Activated CD8-positive, alpha-beta memory T cell treated with anti-CD3 and anti-CD28 coated beads for 48 hours (primary cell): ENCODE measurements at places on chromosomes 7 and 10.

- no peak for DNase-seq
Measured at GRCh38 chr10:122632576-122632975, 67.1 kb downstream of the C10orf120 start.

- DNase-seq, result no peak
Measured at GRCh38 chr7:99340659-99341058, 15.0 kb downstream of the ARPC1A start.

- no peak for DNase-seq
Measured at GRCh38 chr10:78140066-78140630, 106.5 kb downstream of the RPS24 start.

GRCh38 chr7:85634951-85635350 lies 448.1 kb upstream of the SEMA3D start:
- DNase-seq, result no peak

GRCh38 chr7:2441430-2442058 lies 34.7 kb downstream of the GRIFIN start:
- DNase-seq, result no peak

GRCh38 chr10:34216348-34216945 lies 598.6 kb downstream of the PARD3 start:
- no peak for DNase-seq

GRCh38 chr7:114539575-114539974 lies 125.0 kb downstream of the FOXP2 start:
- DNase-seq, result no peak

DNA sequence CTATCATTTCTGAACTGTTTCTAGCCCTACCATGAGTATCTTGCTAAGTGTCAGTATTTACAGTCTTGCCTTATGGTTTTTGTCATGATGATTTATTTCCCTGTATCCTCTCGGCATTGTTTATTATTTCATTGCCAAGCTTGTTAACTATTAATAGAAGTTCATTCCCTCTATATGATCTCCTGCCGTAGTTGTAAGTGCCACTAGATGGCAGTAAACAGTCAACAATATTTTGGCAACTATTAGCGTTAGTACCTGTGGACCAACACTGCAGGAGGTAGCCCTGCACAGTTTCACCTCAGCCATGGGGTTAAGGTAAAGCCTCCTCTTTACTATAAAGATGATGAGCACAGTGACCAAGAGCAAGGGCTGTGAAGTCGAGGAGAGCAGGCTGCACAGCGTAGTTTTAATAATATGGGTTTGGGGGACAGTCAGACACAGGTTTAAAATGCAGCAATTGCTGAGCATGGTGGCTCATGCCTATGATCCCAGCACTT lies 26.1 kb upstream of the CCNJ start:
- no peak for DNase-seq

GRCh38 chr10:120719333-120719732 lies 131.8 kb upstream of the WDR11 start:
- no peak for DNase-seq

GRCh38 chr7:106060394-106060920 lies 51.7 kb downstream of the SYPL1 start:
- DNase-seq, result no peak

GRCh38 chr7:100040575-100040974 lies 9.0 kb upstream of the ZSCAN21 start:
- DNase-seq, result no peak

GRCh38 chr7:16880554-16880953 lies 1.2 kb downstream of the AGR3 start:
- DNase-seq, result no peak

GRCh38 chr7:128059143-128059988 lies 28.1 kb upstream of the LRRC4 start:
- no peak for DNase-seq

GRCh38 chr10:107616031-107616430 lies 451.5 kb upstream of the SORCS1 start:
- no peak for DNase-seq

- DNase-seq, result no peak
Measured at GRCh38 chr10:131134651-131135050, 176.9 kb downstream of the TCERG1L start.

DNA sequence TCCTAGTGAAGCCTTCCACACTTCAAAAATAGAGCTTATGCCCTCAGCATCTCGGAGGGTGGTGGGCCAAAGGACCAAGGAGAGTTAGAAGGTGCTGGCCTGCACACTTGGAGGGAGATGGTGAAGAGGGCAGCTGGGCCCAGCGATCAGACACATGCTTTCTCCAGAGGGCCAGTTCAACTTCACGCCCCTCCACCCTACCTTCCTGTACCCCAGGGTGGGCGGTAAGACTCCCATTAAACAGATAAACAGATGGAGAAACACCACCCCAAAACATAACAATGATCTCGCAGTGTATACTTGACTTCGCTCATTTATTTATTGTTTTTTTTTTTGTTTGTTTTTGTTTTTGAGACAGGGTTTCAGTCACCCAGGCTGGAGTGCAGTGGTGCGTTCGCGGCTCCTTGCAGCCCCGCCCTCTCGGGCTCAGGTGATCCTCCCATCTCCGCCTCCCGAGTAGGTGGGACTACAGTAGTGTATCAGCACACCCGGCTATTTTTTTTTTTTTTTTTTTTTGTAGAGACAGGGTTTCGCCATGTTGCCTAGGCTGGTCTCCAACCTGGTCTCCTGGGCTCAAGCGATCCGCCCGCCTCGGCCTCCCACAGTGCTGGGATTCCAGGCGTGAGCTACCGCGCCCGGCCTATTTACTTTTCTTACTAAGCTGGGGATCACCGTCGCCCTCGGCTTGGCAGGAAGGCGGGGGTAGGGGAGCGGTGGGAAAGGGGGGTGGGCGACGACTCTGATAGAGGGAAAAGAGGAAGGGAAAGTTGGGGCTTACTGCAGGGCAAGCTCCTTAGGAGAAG lies 1.8 kb downstream of the C10orf95 start:
- no peak for DNase-seq

DNA sequence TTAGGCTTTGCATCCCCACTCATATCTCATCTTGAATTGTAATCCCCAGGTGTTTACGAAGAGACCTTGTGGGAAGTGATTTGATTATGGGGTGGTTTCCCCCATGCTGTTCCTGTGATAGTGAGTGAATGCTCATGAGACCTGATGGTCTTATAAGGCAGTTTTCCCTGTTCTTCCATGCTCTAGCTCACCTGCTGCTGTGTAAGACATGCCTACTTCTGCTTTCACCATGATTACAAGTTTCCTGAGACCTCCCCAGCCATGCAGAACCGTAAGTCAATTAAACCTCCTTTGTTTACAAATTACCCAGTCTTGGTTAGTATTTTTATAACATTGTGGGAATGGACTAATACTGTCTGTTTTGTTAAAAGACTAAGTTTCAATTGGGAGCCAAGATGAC lies 35.3 kb upstream of the ZNF92 start:
- no peak for DNase-seq

DNA sequence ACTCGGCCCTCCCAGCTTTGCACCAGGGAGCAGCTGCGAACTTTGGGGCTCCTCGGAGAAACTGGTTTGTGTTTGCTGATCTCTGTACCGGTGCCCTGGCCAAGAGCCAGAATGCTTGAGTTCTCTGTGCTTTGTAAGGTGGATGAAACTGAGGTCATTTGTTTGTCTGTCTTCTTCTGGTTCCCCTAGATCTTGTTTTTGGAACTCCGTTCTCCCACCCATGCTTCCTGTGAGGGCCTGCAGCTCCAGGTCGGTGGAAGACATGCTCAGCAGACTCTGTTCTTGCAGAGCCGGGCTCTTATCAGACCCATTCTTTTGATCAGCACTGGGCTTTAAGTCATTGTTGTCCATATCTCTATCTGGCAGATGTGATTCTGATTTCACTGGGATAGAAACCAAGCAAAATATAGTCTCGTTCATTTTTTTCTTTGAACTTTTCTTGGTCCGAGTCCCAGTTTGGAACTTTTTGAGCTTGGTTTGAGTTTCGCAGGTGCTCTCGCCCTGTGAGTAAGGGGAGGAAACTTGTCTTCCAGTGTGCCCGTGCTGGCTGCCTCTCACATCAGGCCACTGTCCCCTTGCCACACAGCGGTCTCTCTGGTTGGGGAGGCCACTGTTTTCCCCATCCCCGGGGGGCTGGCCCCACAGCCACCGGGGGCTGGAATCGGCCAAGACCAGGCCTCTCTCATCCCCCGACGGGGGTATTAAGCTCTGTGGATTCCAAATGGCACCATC lies 31.2 kb downstream of the JCAD start:
- DNase-seq, result no peak

DNA sequence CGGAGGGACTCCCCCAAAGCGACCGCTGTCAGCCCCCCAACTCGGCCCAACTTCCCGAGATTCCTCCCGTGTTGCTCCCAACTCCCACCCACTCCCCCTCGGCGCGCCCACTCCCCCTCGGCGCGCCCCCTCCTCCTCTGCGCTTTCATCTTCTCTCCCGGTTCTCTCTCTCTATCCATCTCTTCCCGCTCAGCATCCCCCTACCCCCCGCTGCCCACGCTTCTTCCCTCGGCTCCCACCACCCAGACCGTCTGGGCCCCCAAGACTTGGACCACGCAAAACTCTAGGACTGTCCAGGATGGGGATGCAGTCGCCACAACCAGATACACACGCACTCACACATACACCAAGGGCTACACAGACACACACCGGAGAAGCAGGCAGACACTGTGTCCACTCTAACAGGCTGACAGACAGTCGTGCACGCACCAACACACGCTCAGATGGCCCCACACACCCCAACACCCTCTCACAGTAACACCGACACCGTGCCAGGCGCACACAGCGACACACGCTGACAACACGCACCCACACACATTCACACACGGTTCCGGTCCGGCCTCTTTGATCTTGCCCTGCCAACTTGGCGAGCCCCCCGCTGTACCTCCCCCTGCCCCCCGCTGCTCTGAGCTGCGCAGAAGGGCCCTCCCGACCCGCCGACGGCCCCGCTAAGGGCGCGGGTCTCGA lies 1.1 kb downstream of the GRID1 start:
- DNase-seq, result no peak

DNA sequence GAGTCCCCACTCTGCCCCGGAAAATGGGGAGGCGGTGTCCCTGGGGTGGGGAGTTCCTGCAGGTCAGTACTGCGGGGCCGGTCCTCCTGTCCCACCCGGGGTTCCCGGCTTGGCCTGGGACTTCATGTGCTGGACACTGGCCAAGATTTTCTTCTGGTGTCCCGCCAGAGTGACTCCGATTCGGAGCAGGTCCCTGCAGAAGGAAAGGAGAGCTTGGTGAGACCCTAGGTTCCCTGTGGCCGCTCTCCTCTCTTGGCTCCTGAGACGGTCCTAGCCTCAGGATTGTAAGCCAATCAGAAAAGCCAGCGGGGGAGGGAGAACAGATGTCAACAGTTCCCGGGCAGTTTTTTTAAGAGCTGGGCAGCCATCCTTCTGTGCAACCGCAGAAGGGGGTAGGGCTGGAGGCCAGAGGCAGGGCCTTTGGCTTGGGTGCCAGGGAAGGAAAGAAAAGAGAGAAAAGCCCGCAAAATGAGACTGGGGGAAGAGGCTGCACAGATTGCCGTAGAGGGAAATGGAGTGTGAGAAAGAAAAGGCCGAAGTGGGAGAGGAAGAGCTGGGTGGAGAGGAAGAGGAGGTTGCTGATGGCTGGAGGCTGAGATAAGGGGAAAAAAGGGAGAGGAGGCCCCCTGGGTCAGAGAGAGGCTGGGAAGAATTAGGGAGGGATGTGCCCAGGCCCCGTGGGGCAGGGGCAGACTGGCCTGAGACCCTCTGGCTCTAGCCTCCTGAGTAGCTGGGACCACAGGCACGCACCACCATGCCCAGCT lies 23.7 kb downstream of the EPHB4 start:
- no peak for DNase-seq

GRCh38 chr10:43943818-43944360 lies 295.2 kb upstream of the ZNF32 start:
- no peak for DNase-seq

GRCh38 chr7:3214090-3214413 lies 87.0 kb upstream of the SDK1 start:
- DNase-seq, result no peak

DNA sequence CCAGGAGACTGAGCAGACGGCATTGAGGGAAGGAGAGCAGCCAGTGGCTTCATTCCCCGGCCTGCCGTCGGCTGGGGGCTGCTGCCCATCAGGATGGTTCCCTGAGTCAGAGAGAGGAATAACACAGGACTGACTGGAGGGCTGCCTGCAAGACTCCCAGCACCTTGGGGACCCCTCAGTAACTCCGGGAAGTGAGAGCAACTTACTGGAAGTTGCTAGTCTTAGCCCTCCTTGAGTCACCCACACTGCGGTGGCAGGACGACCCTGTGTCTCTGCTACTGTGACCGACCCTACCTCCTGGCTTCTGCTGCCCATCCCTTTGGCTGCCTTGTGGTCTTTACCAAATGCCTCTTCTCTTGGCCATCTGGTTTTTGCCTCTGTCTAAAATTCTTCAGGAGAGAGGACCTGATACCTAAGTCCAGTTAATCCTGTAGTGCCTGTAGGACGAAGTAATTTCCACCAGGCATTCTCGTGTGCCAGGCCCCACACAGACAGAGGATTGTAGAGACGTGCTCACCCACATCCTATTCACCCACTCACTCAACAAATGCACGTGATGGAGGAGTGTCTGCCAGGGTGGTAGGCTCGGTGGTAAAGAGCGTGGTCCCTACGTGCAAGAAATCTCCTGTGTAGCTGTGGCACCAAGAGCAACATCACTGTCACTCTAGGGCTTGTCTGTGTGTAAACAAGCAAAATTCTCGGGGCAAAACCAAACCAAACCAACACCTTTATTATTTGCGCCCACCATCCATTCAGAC lies 156.5 kb downstream of the PRKCQ start:
- DNase-seq, result no peak

- no peak for DNase-seq
Measured at GRCh38 chr7:31307972-31308371, 32.6 kb downstream of the NEUROD6 start.

DNA sequence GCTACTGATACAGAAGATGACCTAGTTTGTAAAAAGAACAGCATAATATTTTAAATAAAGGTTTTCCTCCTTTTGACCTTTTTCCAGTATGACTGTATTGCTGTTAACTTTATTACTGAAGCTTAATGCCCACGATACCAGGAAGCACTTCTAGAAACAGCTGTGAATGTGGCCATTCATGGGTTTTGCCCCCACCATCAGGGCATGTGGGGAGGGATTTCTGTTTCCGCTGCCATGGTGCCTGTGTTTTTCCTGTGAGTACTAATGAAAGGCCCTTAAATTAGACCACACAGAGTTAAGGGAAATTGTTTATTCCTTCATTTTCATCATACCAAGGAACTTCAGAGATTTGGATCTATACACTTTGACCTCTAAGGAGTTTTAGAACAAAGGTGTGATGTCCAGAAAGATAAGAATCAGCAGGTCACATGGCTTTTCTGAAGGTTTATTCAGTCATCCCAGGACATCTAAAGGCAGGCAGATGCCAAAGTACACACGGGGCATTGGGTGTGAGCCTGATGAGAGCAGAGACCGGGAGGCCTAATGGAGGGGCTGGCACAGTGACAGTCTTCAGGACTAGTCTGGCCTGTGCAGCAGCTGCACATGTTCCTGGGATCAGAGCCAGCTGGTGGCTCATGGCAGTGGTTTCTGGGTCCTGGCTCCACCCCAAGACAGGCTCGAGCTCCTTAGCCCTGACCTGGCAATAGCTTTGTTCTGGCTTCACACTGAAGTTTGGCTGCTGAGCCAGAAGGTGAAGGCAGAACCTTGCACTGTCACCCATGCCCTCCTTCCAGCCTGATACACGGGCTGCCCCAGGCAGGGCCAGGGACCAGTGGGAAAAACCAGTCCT lies 190.9 kb downstream of the REEP3 start:
- DNase-seq, result no peak
